ENCODE measurements at places on chromosomes 3 and 15.

DNA sequence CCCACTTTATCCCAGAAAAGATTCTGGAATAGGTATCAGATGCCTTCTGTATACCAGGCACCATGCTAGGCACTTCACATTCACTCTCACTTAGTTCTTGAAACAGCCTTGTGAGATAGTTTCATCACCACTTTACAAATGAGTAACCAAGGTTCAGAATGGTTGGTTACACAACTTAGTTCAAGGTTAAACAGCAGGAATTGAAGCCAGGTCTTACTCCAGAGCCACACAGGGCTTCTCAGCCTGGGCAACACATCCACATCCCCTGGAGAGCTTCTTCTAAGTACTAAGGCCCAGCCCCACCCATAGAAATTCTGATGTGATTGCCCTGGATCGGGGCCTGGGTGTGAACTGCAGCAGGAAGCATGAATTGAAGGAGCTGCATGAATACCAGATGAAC lies 18.6 kb downstream of the WHAMM start:
- DNase-seq, result no peak

- no peak for DNase-seq
Observed at GRCh38 chr3:183381673-183382072, 46.7 kb downstream of the MCF2L2 start.

DNA sequence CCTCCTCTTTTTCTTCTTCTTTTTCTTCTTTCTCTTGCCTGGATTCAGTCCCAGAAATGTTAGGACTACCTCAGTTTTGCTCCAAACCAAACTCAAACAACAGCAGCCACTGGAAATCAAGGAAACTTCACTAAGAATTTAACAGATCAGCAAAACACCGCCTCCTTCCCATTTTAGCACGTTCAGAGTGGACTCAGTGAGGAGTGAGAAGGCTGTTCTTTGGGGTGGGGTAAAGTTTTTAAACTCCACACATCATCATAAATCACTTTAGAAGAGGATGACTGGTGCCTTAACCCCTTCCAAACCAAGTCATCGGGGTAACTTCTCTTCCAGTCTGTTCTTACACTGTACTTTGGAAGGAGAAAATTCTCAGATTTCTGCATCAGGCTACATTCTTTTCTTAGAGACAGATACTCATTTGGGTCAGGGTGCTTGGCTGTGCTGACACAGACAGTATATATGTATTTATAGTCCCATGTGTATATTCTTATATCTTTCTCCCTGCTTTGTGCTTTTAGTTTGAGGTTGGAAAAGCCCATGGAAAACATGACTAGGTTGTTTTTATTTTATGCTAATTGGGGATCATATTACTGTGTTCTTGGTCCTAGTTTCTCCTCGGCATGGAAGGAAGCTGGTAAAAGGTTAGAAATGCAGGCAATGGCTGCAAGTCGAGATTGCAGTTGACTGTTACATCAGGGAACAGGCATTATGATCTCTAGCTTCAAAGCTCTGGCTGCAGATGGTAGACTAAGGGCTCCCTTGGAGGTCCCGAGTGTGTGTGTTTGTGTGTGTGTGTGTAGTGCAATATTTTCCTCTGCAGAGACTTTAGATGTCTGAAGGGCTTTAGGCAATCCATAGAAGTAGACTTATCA lies at the start of gene CCDC80:
Gene CCDC80, minus strand, starts transcription at position 214 of the 872 bp plus-strand sequence. CDS start 1,238 bp downstream, outside the sequence.
- no peak for DNase-seq

DNA sequence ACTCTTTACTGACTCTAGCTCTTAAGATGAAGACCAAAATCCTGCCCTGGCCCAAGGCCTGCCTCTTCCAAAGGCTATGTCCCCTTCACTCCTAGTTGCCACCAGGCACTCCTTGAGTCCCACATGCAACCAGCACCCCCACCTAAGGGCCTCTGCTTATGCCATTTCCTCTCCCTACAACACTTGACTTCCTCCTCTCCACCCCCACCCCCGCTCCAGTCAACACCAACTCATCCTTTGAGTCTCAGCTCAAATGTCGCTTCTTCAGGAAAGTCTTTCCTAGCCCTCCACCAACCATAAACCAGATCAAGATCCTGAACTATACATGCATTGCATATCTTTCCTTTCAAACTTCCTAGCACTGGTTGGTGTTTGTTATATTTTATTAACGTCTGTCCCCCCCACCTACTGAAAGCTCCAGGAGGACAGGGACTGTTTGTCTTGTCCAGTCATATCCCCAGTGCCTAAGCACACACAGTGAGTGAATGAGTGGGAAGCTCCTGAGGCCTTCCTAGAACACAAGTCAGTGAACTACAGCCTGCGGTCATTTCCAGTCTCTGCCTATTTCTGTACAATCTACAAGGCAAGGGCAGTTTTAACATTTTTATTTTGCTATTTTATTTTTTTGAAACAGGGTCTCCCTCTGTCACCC lies 7.3 kb downstream of the TBC1D2B start:
- peak; percentile 47 for DNase-seq
